ENCODE measurements at places on chromosomes 12 and 14.

DNA sequence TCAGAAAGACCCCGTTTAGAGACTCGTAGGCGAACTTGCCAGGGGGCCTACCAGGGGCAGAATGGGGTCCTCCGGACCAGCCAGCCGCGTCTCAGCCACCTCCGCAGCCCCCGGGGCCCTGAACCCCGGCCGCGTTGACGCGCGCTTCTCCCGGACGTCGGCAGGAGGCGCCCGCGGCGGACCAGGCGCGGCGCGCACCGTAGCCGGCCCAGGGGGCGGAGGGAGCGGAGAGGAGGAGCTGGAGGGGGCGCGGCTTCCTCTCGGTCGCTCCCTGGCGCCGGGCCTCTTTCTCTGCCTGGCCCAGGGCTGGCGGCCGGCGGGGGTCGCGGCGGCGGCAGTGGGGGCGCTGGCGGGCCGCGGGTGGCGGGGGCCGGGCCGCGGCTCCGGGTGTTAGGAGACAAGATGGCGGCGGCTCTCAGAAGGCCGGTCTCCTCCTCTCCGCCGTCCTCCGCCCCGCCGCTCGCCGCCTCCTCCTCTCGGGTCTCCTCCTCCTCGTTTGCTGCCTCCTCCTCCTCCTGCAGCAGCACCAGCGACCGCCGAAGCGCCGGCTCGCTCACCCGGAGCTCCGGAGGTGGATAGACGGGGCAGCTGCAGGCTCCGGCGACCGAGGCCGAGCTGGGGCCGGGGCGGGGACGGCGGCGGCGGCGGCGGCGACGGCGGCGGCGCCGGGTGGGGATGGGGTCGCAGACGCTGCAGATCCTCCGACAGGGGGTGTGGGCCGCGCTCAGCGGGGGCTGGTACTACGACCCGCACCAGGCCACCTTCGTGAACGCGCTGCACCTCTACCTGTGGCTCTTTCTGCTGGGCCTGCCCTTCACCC lies at the start of gene PCNX1:
TSS of gene PCNX1 (plus strand) at position 284 of the 820 bp plus-strand sequence. CDS start at position 676, 392 bp downstream.
- peak; percentile 86 for DNase-seq

GRCh38 chr12:14854586-14855183 lies 11.4 kb upstream of the ART4 start:
- no peak for DNase-seq

GRCh38 chr12:13087766-13088165 lies 15.7 kb downstream of the GSG1 start:
- no peak for DNase-seq

DNA sequence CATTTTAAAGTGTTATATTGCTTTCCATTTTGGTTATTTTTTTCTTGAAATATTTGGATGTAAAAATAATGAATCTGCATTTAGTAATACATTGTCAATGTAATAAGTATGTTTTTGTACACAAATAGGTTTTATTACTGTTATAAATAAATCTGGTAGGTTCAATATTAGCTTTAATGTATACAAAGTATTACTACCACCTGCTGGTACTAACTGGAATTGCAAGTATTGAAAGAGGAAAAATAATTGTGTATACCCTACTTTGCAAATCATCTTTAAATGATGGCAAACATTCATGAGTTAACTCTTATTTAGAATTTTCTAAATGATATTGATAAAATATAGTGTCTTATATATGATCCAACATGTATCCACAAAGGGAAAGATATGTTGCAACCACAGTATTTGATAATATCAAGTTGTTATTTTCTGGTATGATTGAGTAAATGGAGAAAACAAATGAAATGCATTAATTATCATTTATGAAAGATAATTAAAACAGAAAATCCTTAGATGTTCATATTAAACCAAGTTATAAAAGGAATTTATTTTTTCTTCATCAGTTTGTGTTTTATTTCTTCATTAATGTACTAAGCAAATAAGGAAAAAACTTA lies 3.2 kb downstream of the OR4K2 start:
- no peak for DNase-seq

GRCh38 chr14:76876076-76876475 lies 49.9 kb downstream of the LRRC74A start:
- no peak for DNase-seq

DNA sequence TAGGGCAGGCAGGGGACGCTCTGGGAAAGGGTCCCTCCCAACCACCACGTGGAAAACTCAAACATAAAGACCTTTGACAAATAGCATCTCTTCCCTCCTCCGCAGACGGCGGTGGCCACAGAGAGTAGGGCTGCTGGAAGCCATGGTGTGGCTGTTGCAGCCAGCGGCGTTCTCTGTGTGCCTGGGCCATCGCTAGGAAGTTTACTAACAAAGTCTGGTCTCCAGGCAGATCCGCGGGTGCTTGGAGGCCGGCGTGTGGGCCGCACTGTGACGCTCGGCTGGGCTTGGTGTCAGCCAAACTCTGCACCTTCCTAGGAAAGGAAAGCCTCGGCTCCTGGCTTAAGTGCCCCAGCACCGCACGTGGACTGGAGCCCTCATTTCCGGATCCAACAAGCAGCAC lies 65.6 kb downstream of the CCDC88C start:
- DNase-seq: no peak

All from T-helper 22 cell (primary cell).